Cortex of kidney (tissue), 1 donor: ENCODE measurements at places on chromosomes 3 and 15.

GRCh38 chr3:175489406-175489805 lies 630.3 kb downstream of the NAALADL2 start:
- no peak for DNase-seq

DNA sequence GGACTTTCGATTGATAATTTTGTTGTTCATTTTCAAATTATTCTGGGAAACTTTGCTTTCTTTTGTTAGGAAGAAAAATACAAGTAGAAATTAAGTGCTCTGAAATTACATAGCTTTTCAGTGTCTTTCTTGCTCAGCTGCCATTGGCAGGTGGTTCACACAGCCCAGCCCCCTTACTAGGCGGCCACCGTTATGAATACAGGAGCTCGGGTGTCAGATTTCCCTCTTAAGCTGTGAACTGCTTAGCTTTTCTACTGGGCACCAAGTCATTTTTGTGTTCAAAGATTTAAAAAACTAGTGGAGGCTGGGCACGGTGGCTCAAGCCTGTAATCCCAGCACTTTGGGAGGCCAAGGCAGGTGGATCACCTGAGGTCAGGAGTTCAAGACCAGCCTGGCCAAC lies 55.2 kb downstream of the HMG20A start:
- no peak for DNase-seq

DNA sequence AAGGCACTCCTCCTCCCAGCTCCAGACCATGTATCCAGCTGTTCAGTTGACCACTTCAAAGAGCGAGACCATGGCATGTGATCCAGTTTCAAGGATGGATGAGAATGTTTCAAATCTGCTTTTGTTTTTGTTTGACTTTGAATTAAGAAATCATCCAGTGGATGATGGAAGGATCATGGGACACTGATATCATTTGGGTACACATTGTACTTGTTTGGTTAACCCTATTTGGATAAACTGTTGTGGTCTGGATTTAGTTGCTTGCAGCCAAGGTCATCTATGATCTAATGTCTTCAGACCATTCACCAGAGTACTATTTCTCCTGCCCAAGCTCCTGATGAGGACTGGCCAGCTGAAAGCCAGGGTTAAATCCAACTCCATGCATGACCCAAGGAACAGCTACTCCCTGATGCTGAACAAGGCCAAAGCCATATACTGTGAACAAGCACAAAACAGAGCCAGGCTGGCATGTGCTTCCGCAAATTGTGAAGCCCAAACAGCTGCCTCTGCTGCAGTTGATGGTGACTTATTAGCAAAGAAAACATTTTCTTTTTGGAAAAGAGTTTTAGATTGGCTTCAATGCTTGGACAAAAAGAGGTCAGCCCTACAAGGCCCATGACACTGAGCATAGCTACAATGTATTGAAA lies 5.2 kb upstream of the ADAMTS17 start:
- DNase-seq: no peak

- DNase-seq: no peak
These were observed 37.4 kb downstream of the SLC9A9 start for GRCh38 chr3:143810953-143811265.

- no peak for DNase-seq
These were observed 5.8 kb downstream of the TTC21A start for GRCh38 chr3:39113291-39113690.

- no peak for DNase-seq
These were observed 108.2 kb upstream of the SETMAR start for GRCh38 chr3:4195006-4195405.

DNA sequence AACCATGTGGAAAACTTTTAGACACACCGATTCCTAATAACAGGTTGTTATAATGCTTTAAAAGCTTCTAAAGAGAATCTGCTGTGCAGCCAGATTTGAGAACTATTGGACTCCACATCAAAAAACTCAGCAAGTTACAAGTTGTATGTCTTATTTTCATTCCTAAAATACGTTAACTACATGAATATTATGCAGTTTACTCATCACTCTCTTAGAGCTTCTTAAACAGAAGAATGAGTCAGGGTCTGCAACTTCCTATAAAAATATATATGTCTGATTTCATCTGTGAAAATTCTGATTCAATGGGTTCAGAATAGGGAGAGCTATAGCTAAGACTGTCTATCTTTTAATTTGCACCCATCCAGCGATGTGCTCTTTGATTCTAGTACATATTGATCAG lies 244.2 kb upstream of the EPHA3 start:
- no peak for DNase-seq

GRCh38 chr15:98751767-98752166 lies 103.4 kb downstream of the IGF1R start:
- DNase-seq: no peak

DNA sequence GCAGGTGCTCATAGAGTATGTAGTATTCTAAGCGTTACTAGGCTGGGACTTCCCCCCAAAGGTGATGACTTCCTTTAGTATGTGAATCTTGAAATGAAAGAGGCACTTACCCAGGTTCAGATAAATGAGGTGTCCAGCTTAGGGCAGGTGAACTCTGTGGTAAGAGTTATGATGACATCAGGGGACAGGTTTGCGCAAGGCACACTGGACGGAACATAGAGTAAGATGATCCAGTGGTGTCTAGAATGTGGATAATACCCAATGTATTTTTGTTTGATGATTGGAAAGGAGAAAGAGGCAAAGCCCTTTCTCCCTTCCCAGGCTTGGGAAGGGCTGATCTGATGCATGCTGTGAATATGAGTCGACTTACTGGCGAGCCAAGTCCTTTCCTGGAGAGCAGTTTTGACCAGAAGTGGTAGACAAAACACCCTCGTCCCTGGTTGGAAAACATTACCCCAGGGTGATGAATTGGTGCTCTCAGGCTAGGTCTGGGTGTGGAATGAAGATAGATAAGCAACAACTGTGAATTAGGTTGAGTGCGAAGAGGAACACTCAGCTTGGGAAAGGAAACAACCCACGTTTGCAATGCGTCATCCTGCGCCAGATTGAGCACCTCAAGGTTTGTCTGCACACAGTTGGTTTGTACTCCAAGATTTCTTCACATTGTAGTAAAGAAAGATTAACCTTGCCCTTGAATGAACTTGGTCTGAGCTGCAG lies 124.2 kb downstream of the GHSR start:
- no peak for DNase-seq

- no peak for DNase-seq
These were observed 104.3 kb upstream of the TSC22D2 start for GRCh38 chr3:150303768-150304167.

- no peak for DNase-seq
These were observed 51.1 kb downstream of the MEF2A start for GRCh38 chr15:99616773-99617342.

- no peak for DNase-seq
These were observed 182.5 kb downstream of the NFKBIZ start for GRCh38 chr3:102031834-102032233.

DNA sequence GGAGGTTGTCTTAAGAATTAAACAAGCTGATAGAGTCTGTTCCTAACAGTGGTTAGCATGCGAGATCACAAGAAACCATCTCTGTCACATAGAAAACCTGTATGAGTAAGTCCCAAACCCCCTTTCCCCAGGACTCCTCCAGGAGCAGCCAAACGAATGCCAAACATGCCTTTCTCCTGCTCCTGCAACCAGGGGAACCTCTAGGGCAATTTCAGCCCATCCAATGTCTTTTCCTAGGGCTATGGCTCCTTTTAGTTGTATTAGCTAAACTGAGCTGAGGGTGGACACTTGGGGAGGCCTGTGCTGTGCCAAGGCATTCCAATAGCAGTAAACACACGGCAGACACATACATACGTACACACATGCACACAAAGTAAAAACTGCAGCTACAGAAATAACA lies 36.5 kb upstream of the TIMP4 start:
- no peak for DNase-seq

GRCh38 chr3:126129398-126129891 lies 45.5 kb upstream of the SLC41A3 start:
- no peak for DNase-seq

DNA sequence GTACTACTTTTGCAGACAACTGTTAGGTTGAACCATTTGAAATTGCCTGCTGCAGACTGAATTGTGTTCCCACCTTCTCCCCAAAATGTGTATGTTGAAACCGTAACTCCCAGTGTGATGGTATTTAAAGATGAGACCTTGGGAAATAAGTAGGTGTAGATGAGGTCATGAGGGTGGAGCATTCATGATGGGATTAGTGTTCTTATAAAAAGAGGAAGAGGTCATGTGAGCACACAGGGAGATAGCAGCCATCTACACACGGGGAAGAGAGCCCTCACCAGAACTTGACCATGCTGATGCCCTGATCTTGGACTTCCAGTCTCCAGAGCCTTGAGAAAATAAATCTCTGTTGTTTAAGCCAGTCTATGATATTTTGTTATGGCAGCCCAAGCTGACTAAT lies 17.4 kb upstream of the FHIT start:
- no peak for DNase-seq

- no peak for DNase-seq
These were observed 12.7 kb upstream of the SCN10A start for GRCh38 chr3:38828681-38829080.

DNA sequence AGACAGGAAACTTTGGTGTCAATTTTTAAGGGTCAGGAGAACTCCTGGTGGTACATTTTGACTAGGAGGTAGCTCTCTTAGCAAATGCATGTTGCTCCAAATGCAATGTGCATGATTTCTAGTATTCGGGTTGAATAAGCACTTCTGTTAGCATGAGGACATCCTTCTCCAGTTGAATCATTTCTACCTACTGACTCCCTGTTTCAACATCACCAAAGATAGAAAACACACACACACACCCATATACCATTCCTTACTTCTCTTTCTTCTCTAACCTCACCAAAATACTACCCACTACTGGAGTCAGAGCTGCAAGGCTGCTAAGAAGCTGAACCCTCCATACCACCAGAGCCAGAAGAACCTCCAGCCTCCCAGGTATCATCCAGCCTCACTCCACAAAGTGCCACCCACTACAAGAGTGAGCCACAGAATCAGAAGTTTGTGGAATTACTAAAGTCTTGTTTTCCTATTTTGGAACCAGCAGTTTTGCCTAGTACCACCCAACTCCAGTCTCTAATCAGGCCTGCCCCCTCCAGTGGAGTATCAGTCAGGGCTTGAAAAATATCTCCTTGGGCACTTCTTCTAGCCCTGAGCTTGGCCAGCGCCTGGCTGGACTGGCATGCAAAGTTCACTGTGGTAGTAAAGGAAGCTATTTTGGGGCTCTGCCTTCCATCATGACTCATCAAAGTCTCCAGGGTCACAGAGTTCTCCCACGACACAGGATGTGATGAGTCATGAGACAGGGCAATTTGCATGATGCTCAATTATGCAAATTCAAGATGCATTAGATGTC lies 110.3 kb downstream of the CYP19A1 start:
- no peak for DNase-seq

- no peak for DNase-seq
These were observed 2.9 kb downstream of the CCR3 start for GRCh38 chr3:46245146-46245545.

GRCh38 chr3:50156549-50157493 lies 1.7 kb downstream of the SEMA3F start:
- no peak for DNase-seq

- DNase-seq: no peak
These were observed 201.6 kb downstream of the IGSF11 start for GRCh38 chr3:118833075-118833474.

DNA sequence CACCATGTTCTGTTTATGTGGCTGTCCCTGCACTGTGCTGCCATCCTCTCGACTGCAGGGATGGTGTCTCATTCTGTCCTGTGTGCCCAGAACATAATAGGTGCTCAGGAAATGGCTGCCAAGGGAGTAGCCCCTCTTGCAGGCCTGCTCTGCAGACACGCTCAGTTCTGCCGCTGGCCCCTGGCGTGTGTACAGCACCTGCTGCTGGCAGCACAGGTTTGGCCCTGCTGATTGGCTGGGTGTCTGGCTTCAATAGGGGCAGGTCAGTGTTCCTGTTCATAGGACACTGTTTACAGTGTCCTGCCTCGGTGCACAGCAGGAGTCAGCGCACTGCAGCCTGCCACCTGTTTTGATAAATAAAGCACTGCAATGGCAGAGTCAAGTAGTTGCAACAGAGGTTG lies 146.9 kb downstream of the DNAJB8 start:
- no peak for DNase-seq

GRCh38 chr3:16239780-16240179 lies 25.0 kb downstream of the DPH3 start:
- no peak for DNase-seq

GRCh38 chr3:140655678-140656077 lies 22.2 kb upstream of the TRIM42 start:
- no peak for DNase-seq

GRCh38 chr3:10473581-10474274 lies 31.7 kb downstream of the ATP2B2 start:
- DNase-seq: no peak

DNA sequence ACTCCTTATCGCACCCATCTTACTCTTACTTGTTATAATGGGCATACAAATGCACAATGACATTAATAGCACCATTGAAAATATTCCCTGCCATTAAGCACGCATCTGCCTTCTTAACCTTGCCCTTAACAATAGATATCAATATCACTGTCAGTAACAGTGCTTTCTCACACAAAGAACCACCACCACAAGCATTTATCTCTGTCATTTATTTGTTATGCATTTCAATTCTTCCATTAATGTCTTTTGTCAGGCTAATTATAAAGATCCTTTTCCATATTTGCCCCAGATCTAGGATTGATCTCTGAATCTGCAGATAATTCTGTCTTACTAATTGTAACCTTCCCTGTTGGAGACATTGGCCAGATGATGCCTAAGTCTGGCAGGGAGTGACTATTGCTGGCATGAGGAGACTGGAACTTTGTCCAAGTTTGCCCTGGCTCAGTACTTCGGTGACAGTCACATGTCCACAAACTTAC lies 419.6 kb upstream of the TGFBR2 start:
- DNase-seq: no peak

GRCh38 chr3:52779011-52779836 lies 1.8 kb downstream of the ITIH1 start:
- no peak for DNase-seq

DNA sequence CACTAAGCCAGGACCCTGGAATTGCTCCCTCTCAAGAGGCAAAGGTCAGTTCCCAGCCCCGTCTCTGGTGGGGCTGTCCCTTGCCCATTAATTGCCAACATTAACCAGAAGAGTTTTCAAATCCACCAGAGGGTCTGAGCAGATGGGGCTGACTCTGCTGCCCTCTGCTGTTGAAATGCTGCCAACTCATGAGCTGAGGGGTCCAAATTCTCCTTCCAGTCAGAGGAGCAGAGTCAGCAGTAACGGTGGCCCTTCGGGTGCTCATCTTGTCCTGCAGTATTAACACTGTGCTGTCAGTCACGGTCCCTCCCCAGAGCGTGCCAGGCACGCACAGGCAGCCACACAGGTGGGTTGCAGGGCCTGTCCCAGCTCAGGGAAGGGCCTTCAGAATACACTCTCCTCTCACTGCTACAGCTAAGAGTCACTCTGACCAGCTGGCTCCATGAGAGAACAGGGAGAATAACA lies 10.7 kb upstream of the SPTBN5 start:
- no peak for DNase-seq

DNA sequence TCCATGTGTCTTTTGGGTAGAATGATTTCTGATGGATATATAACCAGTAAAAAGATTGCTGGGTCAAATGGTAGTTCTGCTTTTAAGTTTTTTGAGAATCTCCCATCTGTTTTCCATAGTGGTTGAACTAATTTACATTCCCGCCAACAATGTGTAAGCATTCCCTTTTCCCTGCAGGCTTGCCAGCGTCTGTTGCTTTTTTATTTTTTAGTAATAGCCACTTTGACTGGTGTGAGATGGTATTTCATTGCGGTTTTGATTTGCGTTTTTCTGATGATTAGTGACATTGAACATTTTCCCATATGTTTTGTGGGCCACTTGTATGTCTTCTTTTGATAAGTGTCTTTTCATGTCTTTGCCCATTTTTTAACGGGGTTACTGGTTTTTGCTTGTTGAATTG lies 36.3 kb upstream of the MB21D2 start:
- no peak for DNase-seq
